ENCODE measurements at places on chromosomes 6 and 20.

GRCh38 chr6:106648651-106649308, 19.4 kb downstream of the QRSL1 start:
- DNase-seq: no peak
- H3K36me3 ChIP-seq: peaks cover 52% of the 10 kb centered on the region
- H3K4me3 ChIP-seq: no peak overlapping the region
- H3K27ac ChIP-seq: no peak overlapping the region
- no peaks in the 10 kb centered on the region for H3K4me1 ChIP-seq

- H3K36me3 ChIP-seq: no peaks in the 10 kb centered on the region
- no peak overlapping the region for H3K27ac ChIP-seq
- H3K4me1 ChIP-seq: peaks cover 5% of the 10 kb centered on the region
- H3K4me3 ChIP-seq: no peak overlapping the region
- DNase-seq: no peak
Measured at GRCh38 chr6:72811971-72812421, 190.1 kb downstream of the KCNQ5 start.

GRCh38 chr6:135281227-135281626, 100.1 kb downstream of the MYB start:
- H3K27ac ChIP-seq: no peak overlapping the region
- DNase-seq: no peak
- H3K4me3 ChIP-seq: no peak overlapping the region
- peaks cover 8% of the 10 kb centered on the region for H3K27me3 ChIP-seq
- H3K4me1 ChIP-seq: no peaks in the 10 kb centered on the region

DNA sequence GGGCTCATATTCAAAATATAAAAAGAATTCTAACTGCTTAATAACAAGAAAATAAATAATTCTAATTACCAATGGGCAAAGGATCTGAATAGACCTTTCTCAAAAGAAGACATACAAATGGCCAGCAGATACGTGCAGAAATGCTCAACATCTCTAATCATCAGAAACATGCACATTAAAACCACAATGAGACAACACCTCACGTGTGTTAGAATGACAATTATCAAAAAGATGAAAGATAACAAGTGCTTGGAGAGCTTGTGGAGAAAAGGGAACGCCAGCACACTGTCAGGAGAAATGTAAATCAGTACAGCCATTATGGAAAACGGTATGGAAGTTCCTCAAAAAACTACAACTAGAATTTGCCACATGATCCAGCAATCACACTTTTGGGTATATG, 53.6 kb downstream of the MBOAT1 start:
- peaks cover 9% of the 10 kb centered on the region for H3K36me3 ChIP-seq
- H3K27ac ChIP-seq: no peak overlapping the region
- no peaks in the 10 kb centered on the region for H3K27me3 ChIP-seq

DNA sequence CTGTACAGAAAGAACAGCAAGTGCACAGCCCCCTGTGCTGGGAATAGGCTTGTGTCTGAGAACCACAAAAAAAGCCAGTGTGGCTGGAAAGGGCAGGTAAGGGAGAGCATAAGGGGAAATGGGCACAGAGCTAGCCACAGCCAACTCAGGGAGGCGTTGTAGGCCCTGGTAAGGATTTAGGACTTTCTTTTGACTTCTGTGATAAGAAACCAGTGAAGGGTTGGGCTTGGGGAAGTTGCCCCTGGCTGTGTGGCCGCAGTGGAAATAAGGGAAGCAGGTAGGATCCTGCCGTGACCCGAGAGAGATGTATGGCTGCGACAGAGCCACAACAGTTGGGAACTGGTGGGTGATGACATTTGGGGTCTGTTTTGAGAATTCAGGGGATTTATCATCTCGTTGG, 30.0 kb upstream of the PHACTR2 start:
- H3K4me3 ChIP-seq: no peak overlapping the region
- no peak for DNase-seq
- no peak overlapping the region for H3K27ac ChIP-seq

DNA sequence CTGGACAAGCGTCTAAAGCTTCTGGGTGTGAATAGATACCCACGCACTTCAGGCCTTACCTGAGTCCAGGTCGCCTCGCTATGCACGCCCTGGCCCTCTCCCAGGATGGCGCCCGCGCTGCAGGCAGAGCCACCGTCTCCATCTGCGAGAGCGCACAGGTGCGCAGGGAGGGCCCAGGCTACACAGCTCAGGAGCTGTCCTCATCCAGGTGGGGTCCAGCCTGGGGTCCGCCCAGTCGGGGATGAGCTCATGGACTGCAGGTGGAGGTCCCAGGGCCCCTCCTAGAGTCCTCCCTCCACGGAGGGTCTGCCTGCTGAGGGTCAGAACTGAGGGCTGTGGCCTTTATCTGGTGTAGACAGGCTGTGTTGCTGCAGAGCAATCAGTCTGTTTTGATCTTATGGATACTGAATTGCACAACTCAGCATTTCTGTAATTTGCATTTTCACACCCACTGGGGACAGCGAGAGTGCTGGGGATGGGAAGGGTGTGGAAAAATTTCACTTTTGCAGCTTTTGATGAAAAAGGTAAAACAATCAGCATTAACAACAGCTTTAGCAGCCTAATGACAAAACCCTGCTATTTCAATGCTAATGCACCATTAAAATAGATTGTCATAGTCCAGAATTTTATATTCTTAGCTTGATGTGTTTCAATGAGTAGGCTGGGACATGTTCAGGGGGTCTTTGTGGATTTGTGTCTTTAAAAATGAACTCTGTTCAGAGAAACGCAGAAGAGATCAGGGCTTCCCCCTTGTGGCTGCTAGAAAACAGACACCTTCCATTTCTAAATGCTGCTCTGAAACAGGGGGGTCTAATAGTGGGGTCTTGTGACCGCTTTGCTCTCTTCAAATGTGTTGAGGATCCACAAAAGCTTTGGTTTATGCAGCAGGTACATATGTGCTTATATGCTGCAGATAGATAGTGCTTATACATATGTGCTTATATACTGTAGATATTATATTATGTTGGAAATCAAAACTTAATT, 77.8 kb upstream of the PHACTR3 start:
- DNase-seq: no peak
- no peaks in the 10 kb centered on the region for H3K36me3 ChIP-seq
- H3K4me1 ChIP-seq: no peaks in the 10 kb centered on the region
- H3K4me3 ChIP-seq: no peak overlapping the region
- no peak overlapping the region for H3K27ac ChIP-seq
- peaks cover 44% of the 10 kb centered on the region for H3K27me3 ChIP-seq

GRCh38 chr6:72755752-72756151, 133.9 kb downstream of the KCNQ5 start:
- H3K27ac ChIP-seq: no peak overlapping the region
- no peak overlapping the region for H3K4me3 ChIP-seq
- H3K36me3 ChIP-seq: no peaks in the 10 kb centered on the region
- no peaks in the 10 kb centered on the region for H3K4me1 ChIP-seq
- H3K27me3 ChIP-seq: no peaks in the 10 kb centered on the region

DNA sequence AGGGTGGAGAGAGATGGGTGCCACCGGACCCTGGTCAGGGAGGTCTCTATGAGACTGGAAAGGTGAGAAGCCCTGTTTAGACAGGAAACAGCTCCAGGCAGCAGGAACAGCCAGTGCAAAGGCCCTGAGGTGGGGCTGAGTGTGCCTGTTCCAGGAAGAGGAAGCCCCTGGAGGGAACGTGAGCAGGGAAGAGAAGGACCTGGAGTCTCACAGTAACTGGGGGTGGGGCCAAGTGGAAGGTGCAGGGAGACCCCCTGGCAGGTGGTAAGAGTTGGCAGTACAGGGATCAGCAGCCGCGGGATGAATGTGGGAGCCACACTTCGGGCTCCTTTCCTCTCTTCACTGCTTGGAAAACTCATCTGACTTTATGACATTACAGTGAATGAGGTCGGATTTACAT, 43.8 kb upstream of the CST5 start:
- no peaks in the 10 kb centered on the region for H3K36me3 ChIP-seq
- H3K27ac ChIP-seq: no peak overlapping the region
- DNase-seq: no peak

DNA sequence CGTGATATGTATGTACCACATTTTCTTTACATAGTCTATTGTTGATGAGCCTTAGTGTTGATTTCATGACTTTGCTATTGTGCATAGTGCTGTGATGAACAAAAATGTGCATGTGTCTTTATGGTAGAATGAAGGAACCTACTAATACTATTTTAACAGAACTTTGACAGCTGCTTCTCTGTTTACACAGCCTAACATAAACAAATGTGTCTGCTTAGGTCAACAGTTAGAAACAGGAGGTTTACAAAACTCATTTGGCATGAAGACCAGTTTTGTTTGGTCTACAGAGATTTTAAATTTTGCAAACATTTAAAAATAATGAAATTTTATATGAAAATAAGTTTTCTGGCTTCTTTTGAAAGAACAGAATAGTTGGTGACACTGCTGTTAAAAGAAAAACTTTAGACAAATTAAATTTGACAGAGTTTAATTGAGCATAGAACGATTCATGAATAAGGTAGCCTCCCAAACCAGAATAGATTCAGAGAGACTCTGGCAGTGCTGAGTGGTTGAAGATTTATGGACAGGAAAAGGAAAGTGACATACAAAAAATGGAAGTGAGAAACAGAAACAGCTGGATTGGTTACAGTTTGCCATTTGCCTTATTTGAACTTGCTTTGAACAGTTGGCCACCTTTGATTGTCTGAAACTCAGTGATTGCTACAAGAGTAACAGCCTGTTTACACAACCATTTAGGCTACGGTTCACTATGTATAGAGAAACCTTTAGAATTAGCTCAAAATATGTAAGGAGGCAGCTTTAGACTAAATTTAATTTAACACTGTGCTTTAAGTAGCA, 715.8 kb upstream of the HS3ST5 start:
- no peaks in the 10 kb centered on the region for H3K27me3 ChIP-seq
- H3K4me3 ChIP-seq: no peak overlapping the region
- H3K4me1 ChIP-seq: no peaks in the 10 kb centered on the region
- DNase-seq: no peak

DNA sequence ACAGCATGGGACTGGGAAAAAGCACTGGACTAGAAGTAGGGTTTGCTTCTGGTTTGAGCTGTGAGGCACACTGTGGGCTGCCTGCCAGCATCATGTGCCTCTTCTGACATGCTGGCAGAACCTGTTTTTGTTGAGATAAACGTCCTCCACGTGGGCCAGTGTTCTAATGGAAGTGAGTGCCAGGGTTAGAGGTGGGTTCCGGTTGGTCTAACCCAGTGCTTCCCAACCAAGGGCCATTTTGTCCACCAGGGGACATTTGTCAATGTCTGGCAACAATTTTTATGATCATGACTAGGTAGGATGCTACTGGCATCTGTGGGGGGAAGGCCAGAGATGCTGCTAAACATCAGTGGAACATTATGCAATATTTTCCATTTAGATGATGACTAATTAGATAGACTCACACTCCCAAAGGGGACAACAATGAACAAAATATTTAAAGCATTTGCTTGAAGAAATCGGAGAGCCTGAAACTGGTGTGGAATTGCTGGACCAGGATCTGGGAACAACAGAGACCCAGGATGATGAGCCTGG, 7.8 kb upstream of the APMAP start:
- H3K4me1 ChIP-seq: no peaks in the 10 kb centered on the region
- H3K36me3 ChIP-seq: peaks cover 12% of the 10 kb centered on the region
- no peak overlapping the region for H3K27ac ChIP-seq
- DNase-seq: no peak
- no peak overlapping the region for H3K4me3 ChIP-seq

DNA sequence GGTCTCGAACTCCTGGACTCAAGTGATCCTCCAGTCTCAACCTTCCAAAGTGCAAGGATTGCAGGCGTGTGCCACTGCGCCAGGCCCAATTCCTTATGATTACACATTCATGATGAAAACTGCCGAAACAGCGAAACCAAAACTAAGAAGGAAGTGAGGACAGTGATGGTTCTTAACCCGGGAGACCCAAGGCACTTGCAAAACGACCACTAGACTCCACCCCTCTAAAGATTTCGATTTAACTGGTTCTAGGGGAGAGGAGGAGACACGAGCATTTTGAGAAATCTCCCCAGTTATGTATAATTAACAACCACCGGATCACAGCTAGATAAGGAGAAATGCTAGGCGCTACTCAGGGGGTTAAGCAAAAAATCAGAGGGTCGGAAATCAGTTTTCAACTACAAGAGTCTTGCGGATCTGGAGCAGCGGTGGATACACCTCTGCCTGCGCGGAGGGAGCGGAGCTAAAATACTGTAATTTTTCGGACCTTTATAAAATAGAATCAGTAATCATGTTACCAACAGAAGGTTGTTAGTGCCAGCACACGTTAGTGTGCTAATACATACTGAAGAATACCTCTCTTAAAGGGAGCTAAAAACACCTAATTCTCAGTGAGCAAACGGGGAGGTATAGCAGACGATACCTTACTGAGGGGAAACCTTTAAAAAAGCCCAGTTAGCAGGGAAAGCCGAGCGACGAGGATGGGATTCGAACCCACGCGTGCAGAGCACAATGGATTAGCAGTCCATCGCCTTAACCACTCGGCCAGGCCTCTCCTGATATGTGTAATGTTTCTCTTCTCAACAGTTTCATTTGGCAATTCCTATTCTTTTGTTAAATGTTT, 60.0 kb upstream of the BTN3A2 start:
- H3K27me3 ChIP-seq: no peaks in the 10 kb centered on the region
- peak overlapping the region; percentile 90 for H3K27ac ChIP-seq
- peak overlapping the region; percentile 79 for H3K4me3 ChIP-seq
- H3K36me3 ChIP-seq: no peaks in the 10 kb centered on the region

DNA sequence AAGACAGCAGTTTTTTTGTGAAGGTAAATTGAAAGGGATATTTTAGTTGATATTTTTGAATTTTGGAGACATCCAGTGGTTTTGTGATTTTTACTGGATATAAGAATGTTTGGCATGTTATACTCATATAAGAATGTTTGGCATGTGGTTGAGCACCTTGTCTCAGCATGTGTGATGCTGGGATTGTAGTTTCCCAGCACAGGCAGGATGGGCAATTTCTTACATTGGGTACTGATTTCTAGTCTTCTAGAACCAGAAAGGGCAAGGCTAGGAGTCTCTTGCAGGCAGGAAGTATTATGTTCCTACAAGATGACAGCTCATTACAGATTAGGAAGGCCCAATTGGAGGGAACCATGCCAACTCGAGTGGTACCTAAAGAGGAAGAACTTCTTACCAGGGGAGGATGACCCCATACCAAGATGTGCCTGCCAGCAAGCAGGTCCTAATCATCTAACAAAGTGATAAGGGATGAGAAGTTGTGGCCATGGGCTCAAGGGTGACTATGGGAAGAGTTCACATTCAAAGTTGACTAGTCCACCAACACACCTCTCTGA, 377.8 kb downstream of the UTRN start:
- H3K4me1 ChIP-seq: peaks cover 37% of the 10 kb centered on the region
- H3K27ac ChIP-seq: no peak overlapping the region
- H3K27me3 ChIP-seq: no peaks in the 10 kb centered on the region
- peaks cover 13% of the 10 kb centered on the region for H3K36me3 ChIP-seq
- no peak for DNase-seq
